Left renal cortex interstitium (tissue), 4 donors: ENCODE measurements at places on chromosomes 1 and 21.

DNA sequence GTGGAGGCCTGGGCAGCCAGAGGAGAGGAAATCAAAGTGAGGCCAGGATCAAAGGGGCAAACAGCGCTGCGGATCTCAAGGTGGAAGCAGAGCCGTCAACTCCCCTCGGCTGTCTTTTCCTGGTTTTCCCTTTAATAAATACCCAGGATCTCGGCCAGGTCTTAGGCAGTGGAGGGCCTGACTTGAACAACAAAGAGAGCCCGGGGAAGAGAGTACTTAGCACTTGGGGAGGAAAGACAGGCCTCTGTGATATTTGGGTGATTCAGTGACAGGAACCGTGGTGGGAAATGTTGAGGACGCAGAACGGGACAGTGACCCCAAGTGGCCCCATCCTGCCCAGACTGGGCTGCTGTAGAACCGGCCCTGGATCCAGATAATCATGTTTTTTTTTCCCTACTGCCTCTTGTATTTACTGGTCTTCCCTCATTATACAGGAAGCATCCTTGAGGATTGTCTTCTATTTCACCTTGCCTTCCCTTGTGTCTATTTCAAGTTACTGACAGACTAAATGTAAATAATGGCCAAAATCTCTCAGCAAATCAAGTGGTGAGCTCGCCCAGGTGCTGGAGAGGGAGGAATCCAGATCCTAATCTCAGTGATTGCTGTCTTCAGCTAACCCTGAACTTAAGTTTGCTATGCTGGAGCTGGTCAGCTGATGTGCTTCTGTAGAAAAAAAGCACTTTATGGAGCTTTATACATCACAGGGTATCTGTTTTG lies 2.8 kb upstream of the MIXL1 start:
- no peak for DNase-seq

DNA sequence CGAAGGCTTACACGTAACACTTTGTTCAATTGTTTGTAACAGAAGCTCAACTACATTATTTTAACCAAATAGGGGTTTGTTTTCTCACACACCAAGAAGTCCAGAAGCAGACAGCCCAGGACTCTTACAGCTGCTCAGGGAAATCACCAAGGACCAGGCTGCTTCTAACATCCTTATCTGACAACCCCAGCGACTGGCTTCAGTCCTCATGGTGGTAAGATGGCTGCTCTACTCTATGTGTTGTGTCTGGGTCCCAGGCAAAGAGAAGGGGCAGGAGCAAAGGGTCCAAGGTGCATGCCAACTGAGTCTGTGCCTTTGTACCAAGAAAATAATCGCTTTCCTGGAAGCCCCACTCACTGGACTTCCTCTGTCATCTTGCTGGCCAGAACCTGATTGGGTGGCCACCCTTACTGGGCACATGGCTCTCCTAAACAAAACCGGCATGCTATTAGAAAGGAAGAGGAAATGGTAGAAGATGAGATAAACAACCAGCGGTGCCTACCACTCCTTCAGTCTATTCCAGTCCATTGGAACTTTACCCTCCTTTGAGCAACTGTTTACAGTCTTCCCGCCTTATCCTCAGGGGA lies 34.1 kb upstream of the LRRC8D start:
- no peak for DNase-seq

DNA sequence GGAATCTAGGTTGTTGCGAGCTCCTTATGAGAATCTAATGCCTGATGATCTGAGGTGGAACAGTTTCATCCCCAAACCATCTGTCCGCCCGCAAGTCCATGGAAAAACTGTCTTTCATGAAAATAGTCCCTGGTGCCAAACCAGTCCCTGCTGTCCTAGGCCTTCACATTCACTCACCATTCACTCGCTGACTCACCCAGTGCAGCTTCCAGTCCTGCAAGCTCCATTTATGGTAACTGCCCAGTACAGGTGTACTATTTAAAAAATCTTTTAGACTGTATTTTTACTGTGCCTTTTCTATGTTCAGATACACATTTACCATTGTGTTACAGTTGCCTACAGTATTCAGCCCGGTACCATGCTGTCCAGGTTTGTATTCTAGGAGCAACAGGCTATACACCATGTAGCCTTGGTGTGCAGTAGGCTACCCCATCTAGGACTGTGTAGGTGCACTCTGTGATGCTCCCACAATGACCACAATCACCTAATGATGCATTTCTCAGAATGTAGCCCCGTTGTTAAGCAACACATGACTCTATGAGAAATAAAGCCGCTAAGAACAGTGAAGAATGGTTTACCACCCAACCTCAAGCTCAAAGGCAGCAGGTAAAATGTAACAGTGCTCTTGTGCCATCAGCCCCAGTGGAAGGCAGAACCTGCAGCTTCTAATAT lies 2.4 kb downstream of the ECHDC2 start:
- no peak for DNase-seq

DNA sequence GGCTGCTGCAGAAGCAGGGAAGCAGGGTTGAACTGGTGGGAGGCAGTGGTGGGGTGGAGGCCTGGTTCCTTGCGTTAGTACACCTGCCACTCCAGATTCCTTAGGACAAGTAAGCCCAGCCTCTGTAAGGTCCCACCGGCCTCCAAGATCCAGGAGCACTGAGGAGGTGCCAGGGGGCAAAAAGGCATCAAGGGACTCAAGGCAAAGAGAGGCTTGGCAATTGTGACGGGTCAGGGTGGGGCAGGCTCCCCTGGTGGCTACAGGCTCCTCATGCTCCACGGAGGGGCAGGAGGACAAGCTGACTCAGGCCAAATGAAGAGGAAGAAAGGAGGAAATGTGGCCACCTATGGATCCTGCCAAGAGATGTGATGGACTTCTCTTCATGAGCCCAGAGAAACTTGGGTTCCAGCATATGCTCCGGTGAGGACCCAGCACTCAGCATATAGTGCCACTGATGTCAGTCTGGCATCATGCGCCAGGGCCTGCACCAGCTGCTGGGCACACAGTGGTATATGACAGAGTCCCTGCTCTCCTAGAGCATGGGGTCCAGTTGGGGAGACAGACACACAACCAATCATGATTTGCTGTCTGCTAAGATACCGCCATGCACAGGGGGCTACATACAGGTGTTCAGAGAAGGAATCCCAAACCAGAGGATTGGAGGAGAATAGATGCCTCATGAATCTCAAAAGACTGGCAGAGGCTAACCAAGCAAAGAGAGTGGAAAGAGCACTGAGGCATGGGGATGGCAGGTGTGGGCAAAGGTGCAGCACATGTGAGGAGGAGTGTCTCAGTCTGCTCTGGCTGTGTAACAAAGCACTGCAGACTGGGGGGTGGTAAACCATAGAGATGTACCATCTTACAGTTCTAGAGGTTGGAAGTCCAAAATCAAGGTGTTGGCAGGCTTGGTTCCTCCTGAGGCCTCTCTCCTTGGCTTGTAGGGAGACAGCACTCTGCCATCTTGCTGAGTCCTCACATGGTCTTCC lies 249.7 kb downstream of the RHOU start:
- DNase-seq = no peak

DNA sequence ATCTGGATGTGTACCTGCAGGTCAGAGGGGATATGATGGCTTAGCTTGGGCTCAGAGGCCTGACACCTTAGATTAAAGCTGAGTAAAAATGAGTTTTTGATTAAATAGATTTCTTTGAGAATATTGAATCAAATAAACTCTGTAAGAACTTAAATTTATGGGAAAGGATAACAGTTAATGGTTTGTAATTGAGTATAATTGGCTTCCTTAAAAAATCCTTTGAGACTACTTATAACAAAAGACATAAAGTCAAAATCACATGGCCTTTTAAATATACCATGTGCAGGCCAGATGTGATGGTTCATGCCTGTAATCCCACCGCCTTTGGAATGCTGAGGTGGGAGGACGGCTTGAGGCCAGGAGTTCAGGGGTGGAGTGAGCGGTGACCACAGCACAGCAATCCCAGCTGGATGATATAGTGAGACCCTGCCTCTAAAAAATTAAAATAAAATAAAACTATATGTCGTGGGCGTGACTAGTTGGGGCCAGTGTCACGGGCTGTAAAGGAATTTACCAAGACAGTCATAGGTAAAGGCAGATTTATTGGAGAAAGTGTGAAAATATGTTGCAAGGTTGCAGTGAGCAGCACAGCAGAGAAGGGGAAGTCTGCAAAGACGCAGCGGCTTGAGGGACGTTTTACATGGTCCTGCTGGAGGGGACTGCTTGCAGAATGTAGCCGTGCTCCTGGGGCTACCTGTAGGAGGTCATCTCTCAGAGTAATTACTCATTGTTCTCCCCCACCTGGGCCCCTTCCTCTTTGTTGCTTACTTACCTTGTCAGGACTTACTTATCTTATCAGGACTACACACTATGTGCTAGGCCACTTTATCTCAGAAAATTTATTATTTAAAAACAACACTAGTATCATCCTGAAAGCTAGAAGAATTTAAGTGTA lies 122.3 kb downstream of the ZMYM4 start:
- no peak for DNase-seq

- DNase-seq = no peak
These were observed 267.7 kb upstream of the PROX1 start for GRCh38 chr1:213720032-213720431.

- no peak for DNase-seq
These were observed 74.6 kb downstream of the USP25 start for GRCh38 chr21:15804247-15805005.

- no peak for DNase-seq
These were observed 5.0 kb upstream of the DDOST start for GRCh38 chr1:20666146-20666545.

GRCh38 chr1:168362991-168363390 lies 82.3 kb downstream of the TBX19 start:
- no peak for DNase-seq

DNA sequence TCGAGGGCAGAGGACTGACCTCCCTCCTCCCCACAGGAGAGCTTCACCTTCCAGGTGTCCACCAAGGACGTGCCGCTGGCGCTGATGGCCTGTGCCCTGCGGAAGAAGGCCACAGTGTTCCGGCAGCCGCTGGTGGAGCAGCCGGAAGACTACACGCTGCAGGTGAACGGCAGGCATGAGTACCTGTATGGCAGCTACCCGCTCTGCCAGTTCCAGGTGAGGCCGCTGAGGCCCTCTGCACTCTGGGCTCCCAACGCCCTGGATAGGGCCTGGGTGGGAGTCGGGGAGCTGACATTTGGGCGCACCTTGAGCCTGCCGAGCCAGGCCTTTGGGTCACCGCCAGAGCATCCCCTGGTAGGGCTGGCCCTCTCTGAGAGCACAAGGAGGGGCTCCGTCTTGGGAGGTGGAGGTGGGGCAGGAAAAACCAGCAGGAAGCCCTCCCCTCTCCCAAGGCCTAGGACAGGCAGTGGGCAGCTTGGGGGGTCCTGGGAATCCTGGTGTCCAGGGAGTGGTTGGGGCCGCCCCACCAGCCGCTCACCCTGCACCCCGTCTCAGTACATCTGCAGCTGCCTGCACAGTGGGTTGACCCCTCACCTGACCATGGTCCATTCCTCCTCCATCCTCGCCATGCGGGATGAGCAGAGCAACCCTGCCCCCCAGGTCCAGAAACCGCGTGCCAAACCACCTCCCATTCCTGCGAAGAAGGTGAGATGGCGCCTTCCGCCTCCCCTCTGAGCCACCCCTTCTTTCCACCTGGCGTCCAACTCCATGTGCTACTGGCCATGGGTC lies 65.1 kb downstream of the PIK3CD start:
- DNase-seq = no peak

DNA sequence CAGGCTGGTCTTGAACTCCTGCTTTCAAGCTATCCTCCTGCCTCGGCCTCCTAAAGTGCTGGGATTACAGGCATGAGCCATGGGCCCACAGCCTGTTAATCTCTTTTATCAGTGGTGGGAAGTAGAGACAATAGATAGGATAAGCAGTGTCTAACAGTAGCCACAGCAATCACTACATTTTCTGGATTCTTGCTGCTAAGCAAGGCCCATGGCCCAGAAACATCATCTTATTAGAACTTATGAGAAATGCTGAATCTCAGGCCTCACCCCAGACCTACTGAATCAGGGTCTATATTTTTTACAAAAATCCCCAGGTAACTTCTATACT lies 29.7 kb downstream of the IGFN1 start:
- DNase-seq = no peak

- DNase-seq = no peak
These were observed 58.3 kb upstream of the KIF26B start for GRCh38 chr1:245096311-245097066.

DNA sequence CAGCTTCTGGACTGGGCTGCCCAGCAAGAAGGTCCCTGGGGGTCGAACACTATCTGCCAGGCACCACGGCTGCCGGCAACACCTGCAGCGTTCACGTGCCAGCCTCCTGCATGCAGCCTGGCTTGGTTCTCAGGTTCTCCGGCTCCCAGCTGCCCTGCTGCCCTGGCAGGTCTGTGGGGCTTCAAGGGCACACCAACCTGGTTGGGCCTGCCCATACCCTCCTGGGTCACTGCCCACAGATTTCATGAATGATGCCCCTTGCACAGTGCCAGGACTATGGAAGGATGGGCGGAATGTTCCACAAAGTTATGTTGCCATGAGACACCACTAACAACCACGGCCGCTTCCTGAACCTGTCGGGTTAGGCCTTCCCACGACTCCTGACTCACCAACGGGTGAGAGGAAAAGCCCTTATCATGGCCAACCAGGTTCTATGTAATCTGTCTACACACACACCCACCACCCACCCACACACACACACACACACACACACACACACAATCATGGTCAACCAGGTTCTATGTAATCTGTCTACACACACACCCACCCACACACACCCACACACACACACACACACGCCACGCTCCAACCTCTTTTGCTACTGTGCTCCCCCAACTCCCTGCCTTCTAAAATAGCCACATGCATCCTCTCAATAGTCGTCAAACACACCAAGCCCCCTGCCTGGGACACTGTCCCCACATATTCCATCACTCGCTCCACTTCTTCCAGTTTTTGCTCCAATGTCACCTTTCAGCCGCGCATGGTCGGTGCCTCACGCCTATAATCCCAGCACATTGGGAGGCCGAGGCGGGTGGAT lies 32.2 kb downstream of the HSPG2 start:
- DNase-seq = no peak

DNA sequence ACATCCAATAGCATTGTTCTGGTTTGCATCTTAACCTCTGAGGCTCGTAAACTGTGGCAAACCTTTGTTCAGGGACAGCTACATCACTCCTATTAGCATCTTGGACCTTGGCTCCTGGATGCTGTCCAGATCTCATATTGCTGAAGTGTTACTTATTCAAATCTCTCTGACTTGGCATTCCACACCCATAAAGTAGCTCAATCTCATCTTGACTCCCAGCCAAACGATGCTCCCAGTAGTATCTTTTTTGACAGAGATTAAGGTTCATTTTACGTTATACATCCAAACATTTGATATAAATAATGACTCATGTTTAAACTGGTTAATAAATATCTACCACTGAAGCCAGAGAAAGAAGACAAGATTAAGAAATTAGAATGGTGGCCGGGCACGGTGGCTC lies 4.4 kb upstream of the FLVCR1 start:
- no peak for DNase-seq
